Neural crest cell (in vitro differentiated cells): ENCODE measurements at places on chromosomes 4 and X. TPM values are rescaled to one million over a fixed set of nuclear protein-coding genes. Genes with fewer than 3 reads are reported as not detected.

Gene PPP2R2C
- 0.32 and 0.35 TPM in 2 replicates for total RNA-seq

Gene CT45A1
- not detected in 2 replicates for total RNA-seq

Gene XG
- total RNA-seq = not detected in 2 replicates

Gene DMP1
- total RNA-seq = not detected in 2 replicates

Gene ARHGAP36
- 1.8 and 2.4 TPM in 2 replicates for total RNA-seq

Gene RAB40A
- 0.34 and 0.70 TPM in 2 replicates for total RNA-seq
